Dorsolateral prefrontal cortex (tissue), 122 donors: ENCODE measurements at places on chromosomes 2 and 18.

DNA sequence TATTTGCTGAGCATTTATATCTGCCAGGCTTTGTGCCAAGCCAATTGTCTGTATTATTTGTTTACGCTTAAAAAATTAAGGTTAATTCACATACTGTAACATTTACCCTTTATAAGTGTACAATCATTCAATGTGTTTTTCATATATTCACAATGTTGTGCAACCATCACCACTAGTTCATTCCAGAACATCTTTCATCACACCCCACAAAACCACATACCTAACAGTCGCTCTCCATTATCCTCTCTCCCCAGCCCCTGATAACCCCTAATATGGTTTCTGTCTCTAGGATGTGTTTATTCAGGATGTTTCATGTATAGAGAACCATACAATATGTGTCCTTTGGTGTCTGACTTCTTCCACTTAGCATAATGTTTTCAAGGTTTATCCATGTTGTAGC is 234.1 kb downstream of the INSIG2 start:
- DNase-seq: no peak

DNA sequence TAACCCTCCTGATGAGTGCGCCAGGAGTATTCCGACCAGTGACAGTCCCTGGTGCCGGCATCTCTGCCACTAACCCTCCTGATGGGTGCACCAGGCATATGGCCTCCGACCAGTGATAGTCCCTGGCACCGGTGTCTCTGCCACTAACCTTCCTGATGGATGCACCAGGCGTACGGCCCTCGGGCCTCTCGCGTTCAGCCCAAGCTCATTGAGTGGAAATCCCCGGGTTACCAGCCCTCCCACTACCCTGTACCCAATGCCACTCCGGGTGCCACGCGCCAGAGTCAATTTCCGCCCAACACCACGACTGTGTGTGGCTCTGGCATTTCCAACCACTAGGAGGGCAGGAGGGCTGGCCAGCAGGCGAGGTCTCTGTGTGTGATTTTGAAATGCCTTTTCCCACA is 11.7 kb upstream of the GPC1 start:
- peak; percentile 2 for DNase-seq

GRCh38 chr2:158154596-158154995 is 52.9 kb downstream of the UPP2 start:
- DNase-seq: no peak

GRCh38 chr2:3249476-3249962 is 128.1 kb downstream of the EIPR1 start:
- no peak for DNase-seq

DNA sequence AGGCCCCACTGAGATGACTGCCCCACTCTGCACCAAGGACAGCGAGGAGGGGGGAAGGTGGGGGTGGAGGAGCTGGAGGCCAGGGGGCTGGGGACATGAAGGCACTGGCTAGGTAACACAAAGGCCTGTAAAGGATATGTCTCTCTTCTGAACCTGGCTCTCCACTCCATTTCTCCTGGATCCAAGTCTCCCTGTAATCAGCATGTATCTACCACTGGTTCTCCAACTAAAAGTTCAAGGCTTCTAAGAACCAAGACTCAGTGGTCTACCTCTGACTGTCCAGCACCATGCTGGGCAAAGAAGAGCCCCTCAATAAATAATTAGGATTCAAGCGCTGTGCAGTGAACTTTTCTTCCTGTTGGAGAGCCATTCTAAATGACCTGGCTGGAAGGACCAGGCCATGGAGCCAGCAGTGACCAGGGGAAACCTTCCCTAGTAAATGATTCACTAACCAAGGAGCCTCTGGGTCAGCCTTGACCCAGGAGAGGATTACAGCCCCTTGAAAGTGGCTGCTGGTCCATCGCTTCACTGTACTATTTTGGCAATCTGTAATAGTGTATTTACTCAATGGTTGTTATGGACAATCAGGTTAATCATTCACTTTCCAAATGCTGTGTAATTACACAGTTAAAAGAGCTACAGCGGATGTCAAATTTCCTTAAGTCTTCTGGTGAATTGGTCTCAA is 73.2 kb downstream of the BCL11A start:
- DNase-seq: no peak

DNA sequence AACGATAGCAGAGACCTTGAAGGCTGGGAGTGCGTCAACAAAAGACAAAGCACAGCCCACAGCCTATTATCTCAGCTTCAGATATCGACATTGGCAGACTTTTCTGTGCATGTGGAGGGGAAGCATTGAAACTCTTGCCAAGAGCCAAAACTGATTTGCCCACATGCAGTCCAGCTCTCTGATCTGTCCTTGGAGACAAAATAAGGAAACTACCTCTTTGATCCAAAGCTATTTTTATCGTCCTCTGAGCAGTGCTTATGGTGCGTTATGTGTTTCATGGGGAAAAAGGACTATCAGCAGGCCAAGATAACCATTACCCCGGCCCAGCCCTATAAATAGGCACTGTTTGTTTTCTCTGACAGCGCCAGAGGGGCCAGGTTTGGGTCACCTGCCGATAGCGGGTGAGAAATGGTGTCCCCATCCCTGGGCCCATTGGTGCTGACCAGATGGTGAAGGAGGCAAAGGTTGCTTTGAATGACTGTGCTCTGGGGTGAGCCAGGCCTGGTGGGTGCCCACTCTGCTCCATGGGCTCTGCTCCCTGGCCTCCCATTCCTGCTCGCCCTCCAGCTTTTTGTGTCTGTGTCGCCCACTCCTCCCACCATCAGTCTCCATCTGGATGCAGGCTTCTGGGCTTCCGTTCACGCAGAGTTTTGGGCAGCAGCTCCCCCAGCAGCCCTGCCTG is 176.1 kb upstream of the HS6ST1 start:
- no peak for DNase-seq

GRCh38 chr18:13292736-13293135 is 74.2 kb downstream of the LDLRAD4 start:
- no peak for DNase-seq

- no peak for DNase-seq
These were observed 63.9 kb upstream of the TANK start for GRCh38 chr2:161096336-161096735.

DNA sequence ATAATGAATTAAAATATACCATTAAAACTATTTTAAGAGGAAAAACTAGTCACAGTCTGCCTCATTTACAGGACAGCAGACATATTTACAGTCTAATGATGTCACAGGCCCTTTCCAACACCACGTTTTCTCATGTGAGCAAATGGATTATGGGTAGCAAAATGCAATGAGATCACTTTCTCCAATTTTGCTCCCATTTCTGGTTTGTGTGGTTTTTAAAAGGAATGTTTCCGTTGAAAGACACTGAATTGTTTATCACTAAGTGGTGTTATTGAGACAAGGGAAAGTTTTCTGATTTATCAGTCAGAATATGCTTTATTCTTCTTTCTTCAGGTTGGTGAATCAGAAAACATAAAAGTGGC is 11.4 kb upstream of the NR4A2 start:
- no peak for DNase-seq

DNA sequence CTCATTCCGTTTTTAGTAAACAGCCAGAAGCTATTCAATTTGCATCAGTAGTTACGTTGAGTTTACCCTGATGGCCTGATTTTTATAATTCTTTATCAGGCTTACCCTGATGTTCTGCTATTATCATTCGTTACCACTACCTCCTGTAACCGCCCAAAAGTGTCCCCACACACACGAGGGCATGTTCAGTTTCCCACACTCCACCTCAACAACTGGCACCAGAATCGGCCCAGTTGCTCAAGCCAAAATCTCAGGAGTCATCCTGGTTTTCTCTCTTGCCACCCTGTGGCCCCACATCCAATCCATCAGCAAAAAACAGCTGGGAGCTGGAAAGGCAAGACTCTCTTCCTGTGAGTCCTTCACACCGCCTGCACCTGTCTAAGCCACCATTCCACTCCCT is 102.9 kb upstream of the RAB6C start:
- no peak for DNase-seq

DNA sequence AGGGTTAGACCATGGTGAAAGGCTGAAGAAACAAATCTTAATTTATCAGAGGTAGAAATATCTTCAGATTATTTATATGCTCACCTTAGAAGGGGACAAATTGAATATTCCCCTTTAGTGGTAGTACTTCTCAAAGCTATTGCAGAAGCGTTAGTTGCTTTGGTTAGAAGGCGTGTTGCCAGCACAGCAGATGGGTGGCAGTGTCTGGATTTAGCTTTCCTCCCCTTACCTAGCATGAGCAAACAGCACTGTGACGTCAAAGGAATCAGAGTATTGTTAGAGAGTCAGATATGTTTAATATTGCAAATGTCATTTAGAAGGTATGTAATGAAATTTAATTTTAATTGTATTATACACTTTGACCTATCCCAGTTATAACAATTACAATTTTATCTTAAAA is 27.2 kb upstream of the GALR1 start:
- DNase-seq: no peak

- DNase-seq: no peak
These were observed 101.1 kb upstream of the OTOS start for GRCh38 chr2:240241572-240241971.

GRCh38 chr18:48887905-48888772 is 62.6 kb downstream of the SMAD7 start:
- no peak for DNase-seq

GRCh38 chr2:40218679-40219078 is 233.2 kb downstream of the SLC8A1 start:
- DNase-seq: no peak

DNA sequence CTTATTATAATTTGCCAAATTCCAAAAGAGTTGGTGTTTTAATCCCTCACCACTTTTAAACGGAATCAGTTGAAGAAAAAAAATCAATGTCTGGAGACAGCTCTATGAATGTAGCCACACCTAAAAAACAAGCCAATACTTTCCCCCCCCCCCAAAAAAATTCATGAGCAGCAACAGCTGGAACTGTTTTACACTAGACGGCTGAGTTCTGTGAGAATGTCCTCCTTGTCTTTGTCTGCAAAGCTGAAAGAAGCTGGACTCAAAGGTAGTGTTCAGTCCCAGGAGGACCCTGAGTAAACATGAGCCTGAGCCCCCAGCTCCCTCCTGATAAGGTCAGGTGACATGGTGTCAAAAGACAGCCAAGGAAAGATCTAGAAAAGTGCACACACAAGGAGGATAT is 68.2 kb downstream of the ZNF521 start:
- DNase-seq: no peak

DNA sequence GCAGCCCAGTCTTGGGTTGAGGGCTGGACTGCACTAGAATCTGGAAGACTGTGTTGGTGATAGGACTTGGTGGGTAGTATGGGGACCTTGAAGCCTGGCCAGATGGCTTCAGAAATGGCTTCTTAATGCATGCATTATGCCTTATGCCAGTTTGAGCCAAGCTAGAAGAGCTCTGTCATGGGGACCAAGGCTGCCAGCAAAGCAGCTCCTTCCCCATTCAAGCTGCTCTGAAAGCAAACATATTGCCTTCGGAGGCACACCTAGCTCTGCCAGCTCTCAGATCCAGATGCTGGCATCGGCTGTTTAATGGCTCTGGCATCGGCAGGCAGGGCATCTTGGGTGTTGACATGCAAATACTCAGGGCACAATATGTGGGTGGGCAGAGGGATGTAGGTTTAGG is 59.0 kb upstream of the IGFBP5 start:
- no peak for DNase-seq

DNA sequence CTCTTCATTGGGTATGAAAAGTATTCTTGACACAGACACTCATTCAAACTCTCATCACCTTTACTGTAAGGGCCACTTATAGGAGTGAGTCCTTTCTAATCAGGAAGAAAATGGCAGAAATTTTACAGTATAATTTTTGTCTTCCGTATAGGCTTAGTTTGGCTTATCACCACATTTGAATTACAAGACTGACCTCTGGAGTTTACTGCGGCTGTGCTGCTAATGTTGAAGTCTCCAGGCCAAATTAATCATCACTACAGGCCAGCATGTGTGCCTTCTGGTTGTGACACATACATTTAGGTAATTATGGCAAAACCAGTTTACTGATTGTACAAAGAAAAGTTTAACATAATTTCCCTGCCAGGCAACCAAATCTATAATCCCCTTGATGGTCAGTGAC is 753.6 kb upstream of the GCFC2 start:
- no peak for DNase-seq

- DNase-seq: no peak
These were observed 7.6 kb upstream of the BMP10 start for GRCh38 chr2:68878753-68879152.

DNA sequence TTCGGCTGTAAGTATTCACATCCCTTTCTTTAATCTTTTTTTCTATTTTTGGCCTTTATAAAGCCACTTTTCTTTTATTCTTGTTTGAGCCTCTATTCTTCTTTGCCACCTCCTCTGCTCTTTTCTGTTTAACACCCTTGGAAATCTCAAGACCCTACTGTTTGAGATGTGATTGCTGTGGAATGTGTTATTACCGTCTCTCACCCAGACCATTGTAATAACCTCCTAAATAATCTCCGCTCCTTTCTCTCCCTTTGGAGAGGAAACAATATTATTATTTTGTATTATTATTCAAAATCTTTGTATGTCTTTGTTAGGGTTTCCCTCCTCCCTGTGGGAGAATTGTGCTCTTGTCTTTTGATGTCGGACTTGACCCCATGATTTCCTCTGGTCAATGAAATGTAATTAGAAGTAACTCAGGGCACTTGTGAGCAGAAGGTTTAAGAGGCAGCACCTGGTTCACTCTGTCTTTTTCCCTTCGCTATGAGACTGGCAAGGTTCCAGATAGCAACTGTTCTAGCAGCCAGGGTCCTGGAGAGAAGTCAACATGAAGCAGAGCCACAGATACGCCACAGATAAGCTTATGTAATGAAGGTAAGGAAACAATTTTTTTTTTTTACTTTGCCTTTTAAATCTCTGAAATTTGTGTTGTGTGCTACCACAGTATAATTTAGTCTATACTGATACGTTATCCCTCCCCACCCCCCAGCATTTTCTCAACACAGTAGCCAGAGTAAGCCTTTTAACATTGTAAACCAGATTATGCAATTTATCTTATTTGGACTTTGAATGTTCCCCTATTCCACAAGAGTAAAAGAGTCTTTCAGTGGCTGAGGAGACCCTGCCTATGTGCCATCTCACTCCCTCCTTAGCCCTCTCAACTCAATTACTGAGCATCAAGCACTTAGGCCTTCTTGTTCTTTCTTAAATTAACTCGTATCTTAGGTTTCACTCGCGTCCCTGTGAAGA is 601.2 kb upstream of the ZNF804A start:
- DNase-seq: no peak

- no peak for DNase-seq
These were observed 41.1 kb upstream of the C1GALT1C1L start for GRCh38 chr2:43717322-43717721.

- no peak for DNase-seq
These were observed 279.4 kb downstream of the CCDC178 start for GRCh38 chr18:33161131-33161530.
